Activated CD4-positive, alpha-beta T cell treated with anti-CD3 and anti-CD28 coated beads, Interleukin-2, Interleukin-6, amounts not matched to agents 100 ng/mL and 50 ng/mL, durations not matched to agents 16 hours and 8 hours (primary cell): ENCODE measurements at places on chromosomes 1 and 21.
A peak's percentile ranks its signal among the peaks of the same experiment; 100 is the strongest.

GRCh38 chr1:4027492-4028138, 127.5 kb upstream of the C1orf174 start:
- DNase-seq: no peak

DNA sequence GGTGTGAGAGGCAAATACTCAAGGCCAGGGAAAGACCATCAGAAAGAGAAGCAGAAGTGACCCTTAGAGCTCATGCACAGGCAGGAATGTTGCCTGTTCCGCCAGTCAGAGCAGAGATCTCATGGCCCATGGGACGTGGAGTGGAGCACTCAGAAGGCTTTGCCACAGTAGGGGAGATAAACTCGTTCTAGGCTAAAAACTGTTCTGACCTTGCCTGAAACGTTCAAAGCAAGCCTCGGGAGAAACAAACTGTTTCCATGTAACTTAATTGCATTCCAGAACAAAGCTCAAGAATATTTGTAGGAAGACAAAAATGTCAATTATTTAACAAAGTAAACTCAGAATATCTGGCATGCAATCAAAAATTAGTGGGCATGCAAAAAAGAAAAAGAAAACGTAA, 20.7 kb upstream of the SLC19A1 start:
- no peak for DNase-seq

DNA sequence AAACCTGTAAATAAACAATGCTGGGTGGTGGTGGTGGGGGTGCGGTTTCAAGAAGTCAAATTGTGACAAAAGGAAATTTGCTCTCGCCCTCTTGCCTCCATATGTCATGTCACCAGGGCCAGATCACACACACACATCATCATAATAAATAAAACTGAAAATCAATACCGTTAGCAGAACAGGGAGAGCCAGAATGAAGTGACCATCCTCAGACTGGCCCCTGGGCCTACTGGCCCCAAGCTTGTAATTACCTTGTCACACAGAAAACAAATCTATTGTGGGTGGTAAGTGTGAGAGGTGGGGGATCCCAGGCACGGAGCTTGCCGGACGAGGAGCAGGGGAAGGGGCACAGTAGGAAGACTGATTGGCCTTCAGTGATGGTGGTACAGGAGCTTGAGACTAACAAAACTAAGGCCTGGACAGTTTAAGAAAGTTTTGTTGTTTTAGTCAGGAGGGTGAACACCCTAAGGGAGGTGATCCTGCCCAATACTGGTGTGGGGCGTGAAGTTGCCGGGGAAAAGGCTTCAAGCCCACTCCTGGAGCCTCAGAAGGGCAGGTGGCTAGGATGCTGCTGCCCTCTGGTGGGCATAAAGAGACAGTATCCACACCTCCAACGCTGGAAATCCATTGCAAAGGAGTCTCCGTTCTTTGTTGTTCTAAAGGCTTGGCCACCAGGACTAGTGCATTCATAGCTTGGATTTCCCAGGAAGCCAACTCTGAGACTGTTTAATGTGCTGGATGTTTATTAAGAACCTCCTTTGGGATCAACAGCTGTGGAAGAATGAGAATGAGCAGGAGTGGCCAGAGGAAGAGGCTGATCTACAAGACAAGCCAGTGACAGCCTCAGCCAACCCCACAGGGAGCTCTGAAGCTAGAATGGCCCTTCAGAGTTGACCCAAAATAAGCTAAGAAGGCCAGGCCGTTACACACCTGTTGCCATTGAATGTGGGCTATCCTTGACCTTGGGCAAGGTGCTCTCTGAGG, 8.1 kb upstream of the C1orf216 start:
- peak; percentile 55 for DNase-seq

GRCh38 chr1:110626889-110627288, 20.7 kb upstream of the KCNA2 start:
- DNase-seq: no peak

DNA sequence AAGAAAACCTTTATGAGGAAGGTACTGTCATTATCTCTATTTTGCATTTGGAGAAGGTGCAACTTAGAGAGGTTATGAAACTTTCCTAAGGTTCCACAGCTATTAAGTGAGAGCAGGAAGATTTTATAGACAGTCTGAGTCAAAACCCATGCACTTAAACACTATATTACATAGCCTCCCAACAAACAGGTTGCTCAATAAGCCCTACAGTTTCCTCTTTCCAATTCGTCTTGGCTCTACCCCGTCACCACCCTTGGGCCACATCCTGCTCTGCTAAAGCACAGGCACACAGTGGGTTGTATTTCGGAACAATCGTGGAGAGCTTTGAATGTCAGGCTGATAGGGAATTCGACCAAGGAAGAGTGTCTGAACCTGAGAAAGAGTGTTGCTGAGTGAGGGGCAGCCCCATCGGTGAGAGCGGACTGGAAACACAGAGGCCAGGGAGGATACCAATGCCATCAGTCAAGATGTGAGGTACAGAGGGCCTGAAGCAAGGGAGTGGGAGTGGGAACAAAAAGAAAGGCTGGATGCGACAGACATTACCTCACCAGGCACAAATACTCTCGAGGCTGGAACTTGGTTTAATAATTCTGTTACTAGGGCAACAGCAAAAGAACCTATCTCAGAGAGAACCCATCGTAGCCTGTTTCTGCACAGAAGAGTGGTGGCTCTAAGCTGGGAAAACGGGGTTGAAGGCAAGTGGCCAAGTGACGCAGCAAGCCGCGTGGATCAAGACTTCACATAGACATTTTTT, 6.3 kb upstream of the LRRC52 start:
- DNase-seq: no peak

DNA sequence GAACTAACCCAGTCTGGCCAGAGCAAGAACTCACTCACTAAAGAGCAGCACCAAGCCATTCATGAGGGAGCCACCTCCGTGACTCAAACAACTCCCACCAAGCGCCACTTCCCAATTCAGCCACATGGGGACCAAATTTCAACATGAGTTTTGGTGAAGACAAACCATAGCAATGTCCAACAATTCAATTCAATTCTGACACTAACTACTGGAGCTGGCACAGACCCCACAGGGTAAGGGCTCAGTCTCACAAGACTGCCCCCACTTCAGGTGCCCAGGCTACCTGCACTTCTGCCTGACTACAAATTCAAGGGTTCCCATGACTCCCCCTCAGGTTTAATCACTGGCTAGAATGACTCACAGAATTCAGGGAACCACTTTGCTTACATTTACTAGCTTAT, 48.8 kb upstream of the RAP1A start:
- peak; percentile 32 for DNase-seq

GRCh38 chr1:107294686-107295085, 153.8 kb downstream of the NTNG1 start:
- no peak for DNase-seq

- DNase-seq: no peak
These were observed 46.2 kb upstream of the SLC44A3 start for GRCh38 chr1:94773931-94774422.

DNA sequence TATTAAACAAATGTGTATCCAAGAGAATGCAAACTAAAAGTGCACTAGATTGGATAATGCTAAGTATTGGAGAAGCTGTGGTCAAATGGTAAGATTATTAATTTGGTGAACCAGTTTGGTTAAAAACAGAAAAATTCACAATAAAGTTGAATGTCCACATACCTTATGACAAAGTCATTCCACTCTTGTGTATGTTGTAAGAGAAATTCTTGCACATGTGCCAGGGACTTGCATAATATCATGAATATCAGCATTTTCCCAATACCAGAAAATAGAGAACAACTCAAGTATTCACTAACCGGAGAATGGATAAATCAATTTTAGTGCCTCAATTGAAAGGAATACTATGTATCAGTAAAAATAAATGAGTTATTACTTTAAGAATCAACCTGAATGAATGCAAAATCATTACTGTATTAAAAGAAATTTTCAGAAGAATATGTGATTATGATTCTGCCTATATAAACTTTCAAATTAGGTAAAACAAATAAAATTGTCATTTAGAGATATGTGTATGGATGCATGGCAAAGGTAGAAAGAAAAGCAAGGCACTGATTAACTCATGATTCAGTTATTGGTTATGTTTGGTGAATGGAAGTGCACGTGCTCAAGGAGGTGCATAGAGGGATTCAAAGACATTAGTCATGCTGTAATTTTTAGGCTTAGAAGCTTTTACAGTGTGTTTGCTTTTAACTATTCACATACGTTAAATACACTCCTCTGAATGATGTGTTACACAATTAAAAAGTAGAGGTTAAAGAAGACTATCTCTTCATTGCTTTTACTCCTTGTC, 217.4 kb upstream of the KCNK2 start:
- DNase-seq: no peak

DNA sequence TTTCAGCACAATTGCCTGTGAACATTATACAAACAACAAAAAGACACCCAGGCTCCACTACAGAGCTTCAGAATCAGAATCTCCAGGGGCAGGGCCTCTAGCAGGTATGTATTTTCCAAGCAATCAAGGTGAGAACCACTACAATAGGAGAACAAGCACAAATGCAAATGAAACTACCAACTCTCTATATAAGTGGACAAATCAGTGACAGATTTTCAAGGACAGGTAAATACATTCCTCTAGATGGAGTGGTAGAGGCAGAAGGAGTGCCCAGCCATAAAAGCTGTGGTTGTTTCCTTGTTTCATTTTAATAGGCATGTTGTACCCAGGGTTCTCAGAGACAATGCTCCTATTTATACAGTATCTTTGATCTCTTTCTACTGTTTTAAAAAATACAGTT, 20.1 kb upstream of the CCDC17 start:
- no peak for DNase-seq

GRCh38 chr1:5933676-5934057, 58.6 kb downstream of the NPHP4 start:
- no peak for DNase-seq

- peak; percentile 77 for DNase-seq
These were observed 23.1 kb downstream of the SNAP47 start for GRCh38 chr1:227758366-227758765.

- DNase-seq: peak; percentile 62
These were observed 43.4 kb upstream of the LRRC8C start for GRCh38 chr1:89589515-89589914.

- DNase-seq: peak; percentile 70
These were observed 14.0 kb upstream of the ZNF692 start for GRCh38 chr1:248872752-248873408.
